ENCODE measurements at places on chromosomes 3 and 15.
A peak's percentile ranks its signal among the peaks of the same experiment; 100 is the strongest.

GRCh38 chr3:100641471-100642032 is 32.2 kb downstream of the ADGRG7 start:
- DNase-seq: no peak

- DNase-seq: no peak
Measured at GRCh38 chr3:51242939-51243338, 142.2 kb upstream of the MANF start.

DNA sequence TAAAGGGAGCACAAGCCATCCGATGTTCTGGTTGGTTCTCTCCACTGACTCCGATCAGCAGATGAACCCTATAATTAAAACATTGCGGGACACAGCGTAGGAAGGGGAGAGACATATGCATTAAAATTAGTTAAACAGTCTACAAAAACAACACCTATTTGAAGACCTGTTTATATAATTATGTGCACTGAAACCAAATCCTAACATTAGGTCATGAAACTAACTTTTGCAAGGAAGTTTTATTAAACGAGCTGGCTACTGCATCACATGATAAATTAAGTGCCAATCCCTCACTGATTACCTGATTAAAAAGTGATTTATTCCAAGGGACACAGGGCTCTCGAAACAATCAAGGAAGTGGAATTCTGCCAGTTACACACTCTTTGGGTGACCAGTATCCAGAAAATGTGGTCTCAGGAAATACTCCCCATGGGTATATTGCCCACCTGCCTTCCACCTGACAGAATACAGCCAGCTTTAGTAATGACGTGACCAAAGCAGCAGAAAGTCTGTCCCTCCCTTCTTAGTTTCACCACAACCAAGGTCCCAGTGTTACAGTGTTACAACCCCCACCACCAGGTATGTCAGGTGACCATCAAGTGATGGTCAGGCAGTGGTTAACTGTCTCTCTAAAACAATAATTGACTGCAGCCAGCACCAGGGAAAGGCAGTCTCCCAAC is 69.5 kb downstream of the HERC1 start:
- DNase-seq: no peak

- DNase-seq: no peak
Measured at GRCh38 chr3:178558637-178559036, 22.4 kb downstream of the KCNMB2 start.

DNA sequence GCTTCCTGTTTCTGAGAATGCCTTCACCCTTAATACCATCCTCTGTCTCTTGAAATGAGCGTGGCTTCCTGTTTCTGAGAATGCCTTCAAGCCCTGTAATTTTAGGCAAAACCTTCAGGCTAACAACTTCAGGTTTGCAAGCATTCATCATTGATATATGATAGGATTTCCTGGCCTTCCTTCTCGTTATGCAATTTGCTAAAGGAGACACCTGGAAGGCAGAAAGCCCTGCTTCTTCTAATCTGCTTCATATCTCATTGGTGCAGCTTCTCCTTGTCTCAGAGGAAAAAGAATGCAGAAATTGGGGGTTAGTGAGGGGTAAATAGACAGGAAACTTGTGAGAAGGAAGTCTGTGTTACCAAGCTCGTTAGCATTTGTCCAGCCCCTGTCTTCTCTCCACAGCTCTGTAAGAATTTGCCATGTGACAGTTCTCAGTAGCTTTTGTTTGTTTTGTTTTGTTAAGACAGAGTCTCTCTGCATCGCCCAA is 7.3 kb downstream of the ARL6IP5 start:
- DNase-seq: no peak

GRCh38 chr3:162094301-162094700 is 597.7 kb downstream of the OTOL1 start:
- no peak for DNase-seq

- DNase-seq: peak; percentile 52
Measured at GRCh38 chr15:40762919-40763800, 708 bp upstream of the GCHFR start.

Data from astrocyte of the spinal cord (primary cell).